HS-27A (cell line): ENCODE measurements at places on chromosomes 5 and 9.

DNA sequence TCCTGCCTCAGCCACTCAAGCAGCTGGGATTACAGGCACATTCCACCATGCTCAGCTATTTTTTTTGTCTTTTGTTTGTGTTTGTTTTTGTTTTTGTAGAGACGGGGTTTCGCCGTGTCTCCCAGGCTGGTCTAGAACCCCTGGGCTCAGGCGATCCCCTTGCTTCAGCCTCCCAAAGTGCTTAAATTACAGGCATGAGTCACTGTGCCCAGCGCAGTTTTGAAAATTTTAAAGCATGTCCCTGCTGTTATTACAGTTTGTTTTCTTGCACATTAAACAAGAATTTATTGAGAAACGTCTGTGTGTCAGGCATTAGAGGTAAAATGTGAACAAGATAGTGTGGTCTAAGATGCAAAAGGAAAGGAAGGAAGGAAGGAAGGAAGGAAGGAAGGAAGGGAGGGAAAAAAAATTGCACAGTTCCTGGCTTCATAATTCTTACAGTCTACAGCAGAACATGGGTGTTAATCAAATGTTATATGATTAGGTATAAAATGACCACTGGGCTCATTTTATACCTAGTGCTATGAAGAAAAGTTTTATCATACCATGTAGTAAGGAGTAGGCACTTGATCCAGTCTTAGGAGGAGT is 205.4 kb downstream of the SNX18 start:
- no peak for DNase-seq

DNA sequence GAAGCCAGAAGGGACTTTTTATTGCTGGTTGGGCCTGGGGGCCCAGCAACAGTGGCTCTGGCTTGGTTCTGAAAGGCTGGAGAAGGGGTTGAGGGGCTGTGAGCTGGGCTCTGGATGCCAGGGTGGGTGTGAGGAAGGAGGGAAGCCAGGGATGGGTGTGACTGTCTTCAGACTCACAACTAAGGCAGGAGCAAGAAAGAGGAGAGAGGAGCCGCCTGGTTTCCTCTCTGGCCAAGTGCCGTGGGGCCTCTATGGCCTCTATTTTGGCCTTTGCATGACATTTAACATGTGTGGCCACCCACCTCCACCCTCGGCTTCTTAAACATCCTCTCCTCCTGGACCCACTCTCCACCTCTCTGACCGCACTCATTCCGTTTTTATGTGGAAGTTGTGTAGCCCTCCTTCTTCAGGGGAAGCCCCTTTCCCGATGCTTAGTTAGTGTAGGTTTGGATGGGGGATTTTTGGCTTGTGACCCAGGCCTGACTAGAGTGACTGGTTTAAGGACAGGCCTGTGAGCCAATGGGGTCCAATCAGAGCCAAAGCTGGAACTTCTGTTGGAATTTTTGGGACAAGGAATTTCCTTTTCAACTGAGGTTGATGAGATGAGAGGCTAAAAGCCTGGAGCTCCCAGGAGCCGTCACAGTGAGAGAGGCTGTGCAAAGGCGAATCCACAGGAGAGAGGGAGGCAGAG is 517.8 kb downstream of the CCDC171 start:
- DNase-seq, result no peak

- no peak for DNase-seq
Observed at GRCh38 chr5:169701910-169702451, 64.9 kb downstream of the DOCK2 start.

DNA sequence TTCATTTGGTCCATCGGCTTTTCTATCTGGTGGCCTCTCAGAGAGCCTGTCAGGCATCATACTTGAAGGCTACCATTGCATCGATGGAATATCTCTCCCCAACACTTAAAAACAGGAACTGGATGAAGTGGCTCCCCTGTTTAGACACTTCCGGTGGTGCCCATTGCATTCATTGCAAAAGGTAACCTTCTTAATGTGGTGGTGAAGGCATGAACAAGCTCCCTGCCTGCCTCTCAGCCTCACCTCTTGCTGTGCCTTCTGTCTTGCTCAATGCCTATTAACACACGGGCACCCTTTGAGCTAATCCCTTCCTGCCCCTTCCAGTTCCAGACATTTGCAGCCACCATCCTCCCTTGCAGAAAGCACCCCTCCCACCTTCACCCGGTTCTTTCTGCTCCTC is 233.1 kb upstream of the MSX2 start:
- no peak for DNase-seq

- no peak for DNase-seq
Observed at GRCh38 chr9:12696931-12697622, 3.9 kb downstream of the TYRP1 start.

GRCh38 chr9:136975644-136976043 is 1.7 kb upstream of the PTGDS start:
- DNase-seq, result no peak

DNA sequence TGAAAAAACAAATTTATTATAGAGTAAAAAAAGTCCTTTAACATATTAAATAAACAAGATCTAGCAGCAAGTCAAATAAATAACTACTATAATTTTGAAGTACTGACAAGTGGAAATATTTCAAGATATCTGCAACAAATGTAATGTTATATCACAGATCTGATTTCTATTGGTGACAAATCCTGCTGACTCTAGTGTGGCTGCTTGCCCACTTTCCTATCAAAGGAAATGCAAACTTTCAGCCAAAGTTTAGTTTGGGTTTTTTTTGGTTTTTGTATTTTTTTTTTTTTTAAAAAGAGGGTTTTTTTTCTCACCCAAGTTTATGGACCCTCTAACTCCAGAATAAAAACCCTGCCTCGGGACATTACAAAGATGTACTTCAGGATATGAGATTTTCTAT is 12.9 kb downstream of the ADRA1B start:
- DNase-seq, result no peak
